ENCODE measurements at places on chromosomes 12 and 14.

DNA sequence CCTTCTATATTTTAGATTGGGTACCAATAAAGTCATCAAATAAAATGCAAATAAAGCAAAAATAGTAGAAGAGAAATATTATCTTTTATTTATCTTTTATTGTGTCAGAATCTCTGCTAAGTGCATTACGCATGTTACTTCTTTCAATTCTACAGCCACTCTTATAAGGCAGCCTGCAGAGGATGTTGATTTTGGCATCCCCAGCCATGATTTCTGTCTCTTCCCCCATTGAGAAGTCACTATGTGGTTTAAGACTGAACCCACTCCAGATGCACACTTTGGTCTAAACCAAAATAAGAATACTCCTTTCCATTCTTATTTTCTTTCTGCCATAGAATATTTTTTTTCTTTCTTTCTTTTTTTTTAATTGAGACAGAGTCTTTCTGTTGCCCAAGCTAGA is 56.0 kb upstream of the ACSS3 start:
- no peak for DNase-seq

GRCh38 chr14:91649930-91650329 is 82.0 kb downstream of the CATSPERB start:
- no peak for DNase-seq

DNA sequence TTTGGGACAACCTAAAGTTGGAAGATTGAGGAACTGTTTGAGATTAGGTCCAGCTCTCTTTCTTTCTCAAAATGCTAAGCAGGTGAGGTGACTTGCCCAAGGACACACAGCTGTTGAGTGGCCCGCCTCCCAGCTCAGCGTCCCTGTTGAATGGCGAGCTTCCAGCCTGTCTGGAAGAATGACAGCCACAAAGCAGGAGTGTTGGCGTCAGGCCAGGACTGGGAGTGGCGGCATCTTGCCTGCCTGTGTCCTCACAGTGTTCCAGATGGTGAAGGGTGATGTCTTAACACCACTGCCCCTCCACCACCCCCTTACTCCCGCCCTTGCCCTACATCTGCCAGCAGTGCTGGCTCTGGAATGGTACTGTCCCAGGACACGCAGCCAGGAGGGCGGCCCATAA is 4.4 kb upstream of the CEBPE start:
- DNase-seq = no peak

- no peak for DNase-seq
Measured at GRCh38 chr14:68924186-68925158, 54.6 kb downstream of the ACTN1 start.

DNA sequence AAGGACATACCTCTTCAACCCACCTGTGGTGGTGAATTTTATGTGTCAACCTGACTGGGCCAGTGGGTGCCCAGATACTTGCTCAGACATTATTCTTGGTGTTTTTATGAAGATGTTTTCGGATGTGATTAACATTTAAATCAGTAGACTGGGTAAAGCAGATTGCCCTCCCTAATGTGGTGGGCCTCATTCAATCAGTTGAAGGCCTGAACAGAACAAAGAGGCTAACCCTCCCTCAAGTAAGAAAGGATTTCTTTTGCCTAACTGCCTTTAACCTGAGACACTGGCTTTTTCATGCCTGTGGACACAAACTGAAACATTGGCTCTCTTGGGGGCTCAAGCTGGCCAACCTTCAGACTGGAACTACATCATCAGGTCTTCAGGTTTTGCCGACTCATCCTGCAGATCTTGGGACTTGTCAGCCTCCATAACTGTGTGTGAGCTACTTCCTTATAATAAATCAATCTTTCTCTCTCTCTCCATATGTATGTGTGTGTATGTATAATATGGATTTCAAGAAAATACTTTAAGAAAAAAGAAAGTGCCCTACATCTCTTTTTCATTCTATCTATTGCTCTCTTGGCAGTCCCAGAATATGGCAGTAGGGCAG is 39.4 kb downstream of the RTN1 start:
- no peak for DNase-seq

- DNase-seq = no peak
Measured at GRCh38 chr14:103074729-103075367, 9.2 kb upstream of the LBHD2 start.

DNA sequence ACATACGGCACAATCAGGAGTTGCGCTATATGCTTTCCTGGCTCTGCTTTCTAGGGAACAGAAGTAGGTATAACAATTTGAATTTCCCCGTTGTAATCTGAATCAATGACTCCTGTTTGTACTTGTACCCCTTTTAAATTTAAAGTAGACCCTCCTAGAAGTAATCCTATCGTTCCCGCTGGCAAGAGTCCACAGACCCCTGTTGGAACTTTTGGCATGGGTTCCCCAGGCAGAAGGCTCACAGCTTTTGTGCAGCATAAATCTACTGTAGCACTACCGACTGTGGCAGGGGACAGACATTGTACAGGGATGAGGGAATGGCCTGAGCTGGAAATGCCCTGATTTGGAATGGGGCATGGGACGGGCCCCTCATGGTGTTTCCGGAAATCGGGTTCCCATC is 705.2 kb downstream of the LRFN5 start:
- no peak for DNase-seq

- DNase-seq = no peak
Measured at GRCh38 chr14:60212503-60213371, 36.3 kb upstream of the PPM1A start.

DNA sequence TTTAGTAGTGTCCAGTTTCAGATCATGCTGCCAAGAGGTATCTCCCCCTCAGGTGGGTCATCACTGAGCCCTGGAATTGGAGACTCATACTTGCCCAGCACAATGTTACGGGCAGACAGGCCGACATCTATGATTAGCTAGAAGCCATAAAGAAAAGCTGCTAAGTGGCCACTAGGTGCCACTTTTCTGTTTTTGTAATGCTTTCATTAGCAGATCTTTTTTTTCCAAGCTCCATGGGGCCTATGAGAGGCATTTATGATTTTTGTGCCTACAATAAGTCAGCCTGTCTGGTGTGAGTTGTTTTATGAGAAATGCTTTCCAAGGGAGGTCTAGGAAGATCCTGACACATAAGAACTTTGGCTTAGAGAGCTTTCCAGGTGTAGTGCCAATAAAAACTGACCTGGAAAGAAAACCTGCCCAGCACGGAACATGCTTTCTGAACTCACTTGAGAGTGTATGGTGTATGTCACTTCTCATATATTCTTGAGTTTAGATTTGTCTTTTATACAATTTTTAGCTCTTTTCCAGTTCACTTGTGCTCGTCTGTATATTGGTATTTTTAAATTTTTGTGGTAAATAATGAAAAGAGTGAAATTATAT is 21.8 kb upstream of the SMCO2 start:
- DNase-seq = no peak

DNA sequence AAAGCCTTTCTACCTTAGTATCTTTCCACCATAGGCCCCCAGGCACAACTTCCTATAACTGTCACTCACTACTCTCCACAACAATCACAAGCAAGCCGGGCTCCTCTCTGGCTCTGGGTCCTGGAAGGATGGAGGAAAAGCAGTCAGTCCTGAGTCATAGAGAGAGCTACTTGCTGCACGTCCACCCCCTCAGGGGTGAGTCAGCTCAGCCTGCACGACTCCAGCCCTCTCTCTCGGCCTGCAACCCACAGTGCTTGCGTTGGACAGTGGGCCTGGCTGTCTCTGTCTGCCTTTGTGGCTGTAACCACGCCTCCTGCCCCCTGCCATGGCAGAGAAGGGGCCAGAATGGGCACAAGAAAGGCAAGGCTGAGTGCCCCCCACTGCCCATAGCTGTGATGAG is 154.1 kb upstream of the FKBP4 start:
- no peak for DNase-seq

- no peak for DNase-seq
Measured at GRCh38 chr14:68291820-68292219, 472.2 kb downstream of the RAD51B start.

- peak; percentile 15 for DNase-seq
Measured at GRCh38 chr14:92513966-92514843, 624 bp downstream of the RIN3 start.

- no peak for DNase-seq
Measured at GRCh38 chr12:83172866-83173649, 486.4 kb downstream of the TMTC2 start.

DNA sequence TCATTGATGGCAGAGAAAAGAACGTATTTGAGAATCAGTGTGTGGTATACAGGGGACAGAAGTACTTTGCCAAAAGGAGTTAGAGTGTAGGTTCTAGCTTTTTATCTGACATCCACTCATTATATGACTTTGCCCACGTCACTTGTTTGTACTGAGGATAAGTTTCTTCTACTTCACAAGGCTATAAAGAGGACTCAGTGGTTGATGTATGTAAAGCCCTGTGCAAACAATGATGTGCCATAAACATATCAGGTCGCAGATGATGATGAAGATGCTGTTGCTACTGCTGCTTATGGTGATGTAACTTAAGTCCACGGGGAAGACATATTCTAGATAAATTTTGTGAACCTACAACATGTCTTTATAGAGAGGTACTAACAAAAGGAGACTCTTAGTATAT is 66.3 kb downstream of the TRHDE start:
- DNase-seq = no peak

- DNase-seq = no peak
Measured at GRCh38 chr12:75721796-75722195, 210.4 kb upstream of the KRR1 start.

DNA sequence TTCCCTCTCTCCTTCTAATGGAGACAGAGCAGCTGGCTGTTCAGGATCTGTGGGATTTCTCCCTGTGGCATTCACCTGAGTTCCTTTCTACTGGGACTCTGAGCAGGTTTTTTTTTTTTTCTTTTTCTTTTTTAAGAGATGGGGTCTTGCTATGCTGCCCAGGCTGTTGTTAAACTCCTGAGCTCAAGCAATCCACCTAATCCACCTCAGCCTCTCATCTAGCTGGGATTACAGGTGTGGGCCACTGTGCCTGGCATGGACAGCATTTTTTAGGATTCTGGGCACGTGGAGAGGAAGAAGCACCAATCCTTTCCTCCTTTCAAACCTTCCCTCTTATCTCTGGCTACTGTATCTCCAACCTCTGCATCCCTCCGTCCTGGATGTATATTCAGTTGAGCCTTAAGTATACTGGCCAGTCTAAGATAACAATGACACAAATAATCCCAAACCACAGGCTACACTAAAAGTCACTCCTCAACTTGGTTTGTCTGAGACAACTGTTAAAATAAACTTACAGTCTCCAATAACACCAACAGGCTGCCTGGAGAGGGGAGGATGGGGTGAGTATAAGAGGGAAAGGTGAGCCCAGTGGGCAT is 16.4 kb upstream of the CELA1 start:
- no peak for DNase-seq

- no peak for DNase-seq
Measured at GRCh38 chr12:132703641-132704040, 7.0 kb upstream of the PGAM5 start.

GRCh38 chr12:64669270-64669842 is 59.1 kb downstream of the RASSF3 start:
- DNase-seq = no peak

DNA sequence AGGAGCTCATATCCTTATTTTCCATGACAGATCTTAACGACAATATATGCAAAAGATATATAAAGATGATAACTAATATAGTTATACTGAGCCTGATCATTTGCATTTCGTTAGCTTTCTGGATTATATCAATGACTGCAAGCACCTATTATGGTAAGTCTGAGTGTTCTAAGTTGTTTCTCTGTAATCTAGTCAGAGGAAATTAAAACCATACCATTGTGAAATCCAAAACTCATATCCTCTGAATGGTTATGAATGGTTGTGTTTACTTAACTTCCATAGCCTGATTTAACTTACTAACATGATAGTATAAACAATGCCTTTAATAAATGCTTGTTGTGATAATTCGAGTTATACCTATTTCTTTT is 760 bp downstream of the TMEM19 start:
- no peak for DNase-seq

- DNase-seq = no peak
Measured at GRCh38 chr14:69373104-69373503, 25.0 kb downstream of the ERH start.

DNA sequence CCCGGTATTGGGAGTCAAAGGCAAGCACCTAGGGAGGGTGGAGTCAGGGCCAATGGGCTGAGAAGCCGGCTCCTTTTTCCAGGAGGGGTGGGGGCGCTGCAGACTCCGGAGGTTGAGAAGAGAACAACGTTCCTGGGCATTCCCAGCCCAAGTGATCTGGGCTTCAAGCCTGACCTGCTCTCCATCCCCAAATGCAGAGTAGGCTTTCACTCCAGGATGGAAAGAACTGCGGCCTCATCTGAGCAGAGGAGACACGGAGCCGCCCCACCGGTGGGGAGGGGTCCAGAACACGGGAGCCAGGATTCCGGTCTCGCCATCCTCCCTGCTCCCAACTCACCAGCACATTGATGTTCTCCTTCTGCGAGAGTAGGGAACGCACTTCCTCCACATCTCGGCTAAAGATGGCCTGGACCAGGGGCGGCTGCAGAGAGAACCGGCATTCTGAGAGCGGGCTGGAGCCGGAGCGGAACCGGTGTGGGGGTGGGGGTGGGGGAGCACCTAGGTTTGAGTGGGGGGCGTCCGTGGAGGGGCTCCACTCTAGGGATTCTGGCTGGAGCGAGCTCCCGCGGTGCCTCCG is 605 bp downstream of the ANKRD52 start:
- DNase-seq = peak; percentile 4

DNA sequence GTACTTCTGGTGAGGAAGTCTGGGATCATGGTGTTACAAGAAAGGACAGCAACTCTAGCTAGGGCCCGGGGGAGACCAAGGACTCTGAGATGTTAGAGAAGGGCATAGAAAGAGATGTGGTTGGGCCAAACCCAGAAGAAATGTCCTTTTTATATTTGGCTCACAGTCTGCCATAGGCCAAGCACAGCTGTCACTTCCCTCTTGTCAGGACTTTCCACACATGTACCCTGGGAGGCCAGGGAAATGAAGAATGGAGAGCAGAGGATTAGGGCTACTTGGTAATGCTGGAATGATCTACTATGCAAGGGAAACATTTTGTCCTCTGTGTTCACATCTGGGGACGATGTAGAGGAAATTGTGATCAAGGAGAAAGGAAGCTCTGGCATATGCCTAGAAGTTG is 9.2 kb downstream of the MYO1A start:
- no peak for DNase-seq

DNA sequence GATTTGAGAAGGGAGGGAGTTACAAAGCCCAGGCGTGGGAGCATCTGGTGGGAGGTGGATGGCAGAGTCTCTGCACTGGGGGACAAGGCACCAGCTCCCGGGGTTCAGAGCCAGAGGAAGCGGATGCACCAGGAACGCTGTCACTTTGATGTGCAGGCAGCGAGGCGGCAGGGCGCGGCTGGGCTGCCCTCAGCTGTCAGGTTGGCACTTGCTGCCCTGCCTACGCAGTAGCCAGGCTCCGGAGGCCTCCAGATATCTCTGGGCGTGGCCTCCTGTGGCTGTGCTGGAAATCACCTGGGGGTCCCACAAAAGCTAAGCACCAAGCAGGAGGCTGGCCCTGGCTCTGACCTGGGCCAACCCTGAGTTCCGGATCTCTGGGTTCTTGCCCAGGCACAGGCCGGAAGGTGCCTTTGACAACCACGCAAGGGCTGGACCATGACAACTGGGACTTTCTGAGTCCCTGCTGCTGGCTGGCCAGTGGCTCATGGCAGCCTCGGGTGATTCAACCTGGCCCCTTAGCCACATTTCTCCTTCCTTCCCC is 62.1 kb upstream of the MAP1LC3B2 start:
- no peak for DNase-seq

Data from stimulated activated CD4-positive, alpha-beta T cell treated with anti-CD3 and anti-CD28 coated beads, Interleukin-12 subunit alpha, Interleukin-12 subunit beta, amount 100 ng/mL, for 24 hours (primary cell).